ENCODE measurements at places on chromosomes 12 and 14.

GRCh38 chr12:45050751-45051571 lies at the start of gene DBX2:
Gene DBX2, minus strand, starts transcription at chr12:45051099. Its CDS starts 172 bp downstream, at chr12:45050927.
- peak; percentile 80 for DNase-seq

DNA sequence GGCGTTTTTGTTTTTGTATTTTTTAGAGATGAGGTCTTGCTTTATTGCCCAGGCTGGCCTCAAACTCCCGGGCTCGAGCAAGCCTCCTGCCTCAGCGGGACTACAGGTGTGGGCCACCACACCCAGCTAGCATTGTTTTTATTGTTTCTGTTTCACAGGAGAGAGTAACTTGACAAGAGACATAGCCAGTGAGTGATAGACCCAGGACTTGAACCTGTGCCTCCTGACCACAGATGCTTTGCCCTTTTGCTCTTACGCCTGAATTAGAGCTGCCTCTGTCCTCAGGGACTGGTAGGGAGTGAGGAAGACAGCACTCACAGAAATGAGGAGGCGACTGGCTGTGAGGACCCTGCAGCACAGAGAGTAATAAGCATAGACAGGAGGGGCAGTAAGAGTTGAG lies 2.3 kb downstream of the EVL start:
- no peak for DNase-seq

DNA sequence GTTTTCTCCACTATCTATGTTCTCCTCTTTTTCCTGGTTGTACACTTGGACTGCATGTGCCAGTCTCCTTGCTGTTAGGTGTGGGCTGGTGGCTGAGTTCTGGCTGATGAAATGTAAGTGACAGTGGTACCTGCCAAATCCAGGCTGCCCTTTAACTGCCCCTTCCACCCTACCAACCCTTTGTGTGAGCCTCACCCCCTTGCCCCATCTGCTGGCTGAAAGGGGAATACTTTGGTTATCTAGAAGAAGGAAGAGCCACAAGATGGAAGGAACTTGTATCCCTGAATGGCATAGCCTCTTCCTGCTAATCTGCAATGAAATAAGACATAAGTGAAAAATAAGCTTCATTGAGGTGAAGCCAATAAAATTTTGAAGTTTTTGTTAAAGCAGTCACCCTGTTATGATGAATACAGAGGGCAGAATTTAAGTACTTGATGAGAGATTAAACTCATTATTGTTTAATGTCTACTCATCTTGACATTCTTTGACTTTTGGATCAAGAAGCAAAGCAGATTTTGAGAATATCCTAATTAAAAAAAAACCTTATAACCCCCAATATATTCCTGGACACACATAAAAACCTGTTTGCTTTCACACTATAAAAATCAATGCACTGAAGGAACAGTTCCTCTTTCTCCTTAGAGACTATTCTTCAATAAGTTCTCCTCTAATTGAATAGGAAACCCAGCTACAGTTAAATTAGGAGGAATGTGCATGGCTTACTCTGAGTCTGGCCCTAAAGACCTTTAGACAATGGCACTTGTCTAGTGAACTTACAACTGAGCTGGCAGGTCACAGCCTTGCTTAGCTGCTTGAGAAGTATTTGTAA lies 262.6 kb upstream of the BTG1 start:
- no peak for DNase-seq

DNA sequence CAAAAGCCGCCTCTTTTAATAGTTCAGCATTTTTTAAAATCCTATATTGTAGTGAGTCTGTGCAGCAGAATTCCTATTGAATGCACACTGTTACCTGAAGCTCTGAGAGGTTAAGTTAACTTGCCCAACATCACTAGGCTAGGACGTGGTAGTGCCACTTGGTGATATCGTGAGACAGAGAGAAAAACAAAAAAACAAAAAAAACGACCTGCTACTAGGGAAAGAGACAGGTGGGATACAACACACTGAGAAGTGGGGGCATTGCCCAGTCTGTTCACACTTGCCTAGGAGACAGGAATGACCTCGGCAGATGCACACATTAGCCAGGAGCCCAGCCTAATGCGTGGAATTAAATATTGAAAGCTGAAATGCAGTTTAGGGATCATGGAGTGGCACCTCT lies 129.7 kb upstream of the CCND2 start:
- DNase-seq, result no peak

DNA sequence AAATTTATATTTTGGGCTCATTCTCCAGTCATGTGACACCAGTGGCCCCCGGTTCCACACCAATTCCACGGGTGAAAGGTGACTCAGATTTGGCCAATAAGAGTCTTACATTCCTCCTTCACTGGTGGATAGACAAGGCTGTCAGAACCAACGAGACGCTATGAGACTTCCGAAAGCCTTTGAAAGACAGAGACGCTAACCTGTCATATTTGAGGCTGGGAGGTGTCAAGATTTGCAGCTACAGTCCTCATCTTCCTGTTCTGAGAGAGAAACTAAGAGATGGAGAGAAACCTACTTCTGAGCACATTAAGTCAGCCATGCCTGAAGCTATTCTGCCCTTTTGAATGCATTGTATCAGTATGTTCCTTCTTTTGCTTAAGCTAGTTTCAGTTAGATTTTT lies 171.2 kb downstream of the FLRT2 start:
- DNase-seq, result no peak

GRCh38 chr12:24705741-24706358 lies 243.1 kb downstream of the BCAT1 start:
- DNase-seq, result no peak

DNA sequence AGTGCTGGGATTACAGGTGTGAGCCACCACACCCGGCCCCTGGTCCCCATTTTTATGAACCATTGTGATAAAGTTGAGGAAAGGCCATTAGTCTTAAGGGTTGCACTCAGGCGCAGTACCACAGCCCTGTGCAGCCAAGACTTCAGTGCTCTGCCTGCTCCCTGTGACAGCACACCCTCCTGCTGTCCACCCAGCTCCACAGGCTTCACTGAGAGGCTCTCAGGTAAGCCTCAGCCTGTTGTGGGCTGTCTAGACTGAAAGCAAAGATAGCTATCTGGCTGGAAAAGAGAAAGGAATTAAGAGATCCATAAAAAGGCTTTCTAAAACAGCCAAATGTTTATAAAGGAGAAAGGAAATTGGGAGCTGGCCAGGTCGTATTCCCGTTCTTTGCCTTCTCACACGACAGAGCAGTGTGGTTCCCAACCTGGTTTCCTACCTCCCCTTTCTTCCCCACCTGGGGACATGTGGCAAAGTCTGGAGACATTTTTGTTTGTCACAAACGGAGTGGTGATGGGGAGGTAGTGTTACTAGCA lies 19.1 kb upstream of the DNM1L start:
- no peak for DNase-seq

DNA sequence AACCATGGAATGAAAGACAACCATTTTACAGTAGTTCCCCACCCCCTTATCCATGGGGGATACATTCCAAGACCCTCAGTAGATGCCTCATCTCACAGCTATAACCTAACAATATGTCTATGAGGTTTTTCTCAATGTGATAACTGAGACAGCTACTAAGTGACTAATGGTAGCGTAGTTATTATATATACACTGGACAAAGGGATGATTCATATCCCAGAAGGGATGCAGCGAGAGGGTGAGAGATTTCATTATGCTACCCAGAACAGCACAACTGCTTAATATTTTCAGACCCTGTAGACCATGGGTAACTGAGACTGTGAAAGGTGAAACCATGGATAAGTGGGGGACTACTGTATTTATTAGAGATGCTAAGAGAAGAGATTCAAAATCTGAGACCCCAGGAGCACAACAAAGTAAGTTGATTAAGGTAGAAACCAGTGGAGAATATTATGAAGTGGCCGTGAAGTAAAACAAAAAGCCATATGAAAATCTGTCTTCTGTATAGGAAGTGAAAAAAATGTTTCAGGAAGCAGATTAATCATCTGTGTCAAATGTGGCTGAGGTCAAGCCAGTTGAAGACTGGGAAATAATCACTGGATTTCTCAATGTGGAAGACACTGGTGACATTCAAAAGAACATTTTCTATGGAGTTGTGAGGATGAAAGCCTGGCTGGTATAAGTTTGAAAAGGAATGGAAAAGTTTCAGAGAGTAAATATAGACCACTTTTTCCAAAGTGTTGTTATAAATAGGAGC lies 77.2 kb downstream of the RPL10L start:
- DNase-seq, result no peak

GRCh38 chr12:3199551-3200031 lies 122.4 kb downstream of the TSPAN9 start:
- DNase-seq, result no peak

GRCh38 chr14:23566112-23566777 lies 1.3 kb downstream of the AP1G2 start:
- no peak for DNase-seq

DNA sequence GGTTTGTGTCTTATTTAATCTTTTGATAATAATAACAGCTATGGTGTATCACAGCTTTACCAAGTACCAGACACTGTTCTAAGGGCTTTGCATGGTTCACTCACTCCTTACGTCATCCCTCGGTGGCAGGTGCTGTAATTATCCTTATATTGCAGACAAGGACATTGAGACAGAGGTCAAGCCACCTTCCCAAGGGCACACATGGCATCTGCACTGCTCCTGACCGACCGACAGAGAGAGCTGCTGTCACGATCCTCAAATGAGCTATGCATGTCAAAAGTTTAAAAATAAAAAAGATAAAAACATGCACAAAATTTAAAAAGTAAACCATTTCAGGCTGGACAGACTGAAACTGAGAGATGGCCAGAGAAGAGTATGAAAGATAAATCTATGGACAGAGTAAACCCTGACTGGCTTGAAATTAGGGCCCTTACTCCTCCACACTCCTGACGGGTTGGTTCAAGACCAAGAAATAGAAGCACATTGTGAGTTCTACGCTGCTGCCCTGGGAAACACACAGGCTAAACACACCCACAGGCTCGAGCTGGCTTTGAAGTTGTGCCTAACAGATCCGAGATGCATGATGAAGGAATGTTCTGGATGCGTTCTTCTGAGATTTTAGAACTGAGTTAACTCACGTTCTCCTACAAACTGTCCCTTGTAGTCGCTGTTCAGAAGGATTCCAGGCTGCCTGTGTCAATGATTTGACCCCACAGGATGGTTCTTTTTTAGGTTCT lies 268.7 kb downstream of the ZFP36L1 start:
- no peak for DNase-seq

DNA sequence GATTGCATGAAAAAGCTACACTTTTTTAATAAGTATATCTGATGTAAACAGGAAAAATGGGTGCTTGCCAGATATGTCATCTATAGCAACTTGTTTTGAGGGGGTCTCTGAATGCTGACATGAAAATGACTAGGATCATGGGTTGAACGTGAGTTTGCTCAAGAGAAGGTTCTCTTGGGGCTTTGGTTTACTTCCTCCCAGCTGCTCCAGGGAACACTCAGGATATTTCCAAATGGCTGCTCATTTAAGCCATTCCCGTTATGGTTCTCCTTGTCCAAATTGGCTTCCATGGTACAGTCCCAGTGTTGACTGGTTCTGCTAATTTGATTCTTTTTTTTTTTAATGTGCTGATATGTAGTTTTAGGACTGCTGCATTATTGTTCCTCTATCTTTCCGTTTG lies 118.3 kb downstream of the ETV6 start:
- no peak for DNase-seq

DNA sequence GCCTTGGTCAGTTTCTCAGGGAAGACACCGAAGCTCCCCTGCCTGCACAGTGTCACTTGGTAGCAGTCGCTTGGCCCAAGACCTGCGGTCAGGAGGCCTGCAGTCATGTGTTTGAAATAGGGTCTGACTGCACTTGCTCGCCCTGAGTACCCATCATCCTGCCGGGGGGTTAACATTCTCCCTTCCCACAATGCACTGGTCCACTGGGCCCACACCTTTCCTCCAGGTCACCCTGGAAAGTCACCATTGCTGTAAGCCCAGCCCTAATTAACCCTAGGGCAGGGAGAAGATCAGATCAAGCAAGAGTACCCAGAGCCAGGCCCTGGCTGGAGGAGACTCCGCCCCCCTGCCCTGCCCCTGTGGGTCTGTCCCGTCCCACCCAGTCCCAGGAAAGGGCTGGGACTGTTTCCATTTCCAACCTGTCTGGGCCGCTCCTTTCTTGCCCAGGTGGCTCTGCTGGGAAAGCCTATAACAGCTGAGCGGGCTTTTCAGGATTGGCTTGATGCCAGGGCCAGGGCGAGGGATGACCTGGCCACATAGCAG lies 87.1 kb downstream of the ZFP36L1 start:
- no peak for DNase-seq

GRCh38 chr12:106831699-106832098 lies 57.2 kb downstream of the RIC8B start:
- DNase-seq, result no peak

DNA sequence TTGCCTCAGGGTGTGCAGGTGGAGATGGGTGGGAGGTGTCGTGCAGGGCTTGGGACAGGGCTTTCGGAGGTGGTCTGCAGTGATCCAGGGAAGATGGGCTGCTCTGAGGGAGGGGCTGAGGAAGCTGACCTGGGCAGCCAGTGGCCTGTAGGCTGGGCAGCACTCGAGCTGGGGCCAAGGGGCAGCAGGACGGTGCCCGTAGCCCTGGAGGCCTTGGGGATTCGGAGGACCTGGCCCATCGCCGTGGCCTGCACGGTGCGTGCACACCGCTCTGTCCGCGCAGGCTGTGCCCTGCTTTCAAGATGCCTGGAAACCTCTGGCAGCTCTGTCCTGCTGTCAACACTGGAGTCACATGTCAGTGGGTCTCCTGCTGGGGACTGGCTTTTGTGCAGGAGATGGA lies 9.1 kb downstream of the PACS2 start:
- no peak for DNase-seq

DNA sequence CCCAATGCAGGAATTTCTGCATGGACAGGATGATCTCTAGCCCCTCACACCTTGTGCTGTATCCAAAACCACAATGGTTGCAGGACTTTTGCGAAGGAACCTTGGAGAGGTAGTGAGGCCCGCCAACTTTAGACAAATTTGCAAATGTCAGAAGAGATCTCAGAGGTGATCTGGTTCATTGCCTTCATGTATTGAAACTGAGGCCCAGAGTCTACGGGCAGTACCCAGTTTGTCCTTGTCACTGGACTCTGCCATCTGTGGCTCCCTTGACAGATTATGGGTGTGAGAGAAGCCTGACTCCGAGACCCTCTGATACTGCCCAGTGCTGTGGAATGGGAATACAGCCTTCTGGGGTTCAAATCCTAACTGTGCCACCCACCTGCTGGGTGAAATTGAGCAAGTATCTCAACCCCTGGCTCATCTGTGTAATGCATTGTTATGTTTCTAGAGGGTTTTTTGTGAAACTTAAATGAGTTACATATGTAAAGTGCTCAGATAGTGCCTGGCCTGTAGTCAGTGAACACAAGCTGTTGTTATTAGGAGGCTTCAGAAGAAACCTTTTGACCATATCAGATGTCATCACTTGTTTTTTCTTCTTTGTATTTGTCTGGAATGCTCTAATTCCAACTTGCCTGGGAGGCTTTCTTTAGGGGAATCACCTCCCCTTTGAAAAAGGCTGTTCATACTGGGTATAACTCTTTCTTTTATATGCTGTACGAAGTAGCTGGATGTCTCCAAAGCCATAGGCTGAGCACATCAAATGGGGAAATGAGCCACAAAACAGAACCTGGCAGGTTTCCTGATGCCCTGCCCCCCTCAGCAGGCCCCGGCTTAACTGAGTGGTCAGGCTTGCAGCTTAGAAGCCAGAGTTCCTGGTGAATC lies 71.4 kb upstream of the SRSF5 start:
- DNase-seq, result no peak

Data from posterior cingulate gyrus (tissue), 11 donors.